CMK (cell line): ENCODE measurements at places on chromosomes 7 and 10.

GRCh38 chr7:31788445-31788844, 101.4 kb downstream of the PPP1R17 start:
- DNase-seq: no peak

DNA sequence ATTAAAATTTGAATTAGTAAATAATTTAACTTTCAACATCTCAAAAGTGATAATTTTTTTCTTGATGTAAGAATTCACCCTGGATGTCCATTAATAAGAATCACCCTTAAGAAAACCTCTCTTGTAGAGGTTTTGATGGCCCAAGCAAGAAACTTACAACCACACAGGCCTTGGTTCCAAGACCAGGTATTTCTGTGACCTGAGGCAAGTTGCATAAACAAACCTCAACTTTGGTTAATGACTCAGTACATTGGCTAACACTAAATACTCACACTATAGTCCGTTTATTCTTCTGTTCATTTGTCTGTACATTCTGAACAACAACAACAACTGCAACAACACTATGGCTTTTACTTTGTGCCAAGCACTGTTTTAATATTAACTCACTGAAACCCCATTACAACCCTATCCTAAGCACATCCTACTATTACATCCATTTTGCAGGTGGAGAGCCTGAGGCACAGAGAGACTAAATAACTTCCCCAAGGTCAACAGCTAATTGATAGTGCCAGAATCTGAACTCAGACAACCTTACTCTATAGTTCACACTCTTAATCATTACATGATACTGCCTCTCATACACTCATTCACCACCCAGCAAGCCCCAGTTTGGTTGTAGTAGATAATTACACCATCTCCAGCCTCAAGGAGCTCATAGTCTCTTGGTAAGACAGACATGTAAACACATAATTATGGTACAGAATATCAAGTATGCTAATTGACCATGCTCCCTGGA, 6.6 kb downstream of the ANK3 start:
- no peak for DNase-seq

DNA sequence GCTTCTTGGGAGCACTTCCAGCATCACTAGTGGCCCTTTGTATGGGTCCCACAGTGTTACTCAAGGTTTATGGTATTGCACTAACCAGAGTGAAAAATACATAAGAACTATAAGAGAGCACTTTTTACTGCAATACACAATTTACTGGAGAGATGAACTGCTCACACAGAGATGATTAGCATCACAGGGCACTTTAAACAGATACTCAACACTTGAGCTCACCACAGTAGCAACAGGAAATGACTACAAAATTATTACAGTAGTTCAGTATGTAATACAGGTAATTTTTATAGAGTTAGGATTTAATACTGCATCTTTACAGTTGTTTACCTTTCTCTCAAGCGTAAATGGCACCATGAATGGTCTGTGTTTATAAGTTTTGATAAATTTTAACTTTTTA, 68.2 kb upstream of the CDK1 start:
- no peak for DNase-seq

DNA sequence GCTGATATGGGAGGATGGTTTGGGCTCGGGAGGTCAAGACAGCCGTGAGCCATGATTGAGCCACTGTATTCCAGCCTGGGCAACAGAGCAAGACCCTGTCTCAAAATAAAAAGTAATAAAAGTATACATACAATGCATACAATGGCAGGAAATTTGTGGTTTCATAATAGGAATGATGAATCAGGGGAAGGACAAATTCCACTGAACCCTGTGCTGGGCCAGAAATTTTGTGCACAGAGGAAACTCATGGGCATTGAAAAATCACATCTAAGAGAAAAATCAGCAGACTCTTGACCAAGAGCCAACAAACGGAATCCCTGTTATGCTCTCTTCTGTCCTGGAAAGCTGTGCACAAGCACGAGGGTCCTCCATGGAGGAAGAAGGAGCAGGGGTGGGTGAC, 35.1 kb downstream of the SEM1 start:
- no peak for DNase-seq

DNA sequence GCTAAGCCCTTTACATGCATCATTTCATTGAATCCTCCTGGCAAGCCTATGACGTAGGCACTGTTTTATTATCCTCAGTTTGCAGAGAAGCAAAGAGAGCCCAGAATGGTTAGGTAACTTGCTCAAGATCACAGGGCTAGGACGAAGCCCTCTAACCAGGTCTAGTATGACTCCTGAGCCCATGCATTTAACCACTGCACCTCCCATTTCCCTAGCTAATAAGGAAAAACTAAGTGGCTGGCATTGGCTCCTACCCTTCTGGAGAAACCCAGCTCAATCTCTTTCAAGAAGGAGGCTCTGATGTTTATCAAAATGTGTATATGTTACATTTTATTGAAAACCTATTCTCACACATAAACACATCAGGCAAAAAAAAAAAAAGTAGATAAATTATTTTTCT, 19.8 kb downstream of the MYOF start:
- no peak for DNase-seq

DNA sequence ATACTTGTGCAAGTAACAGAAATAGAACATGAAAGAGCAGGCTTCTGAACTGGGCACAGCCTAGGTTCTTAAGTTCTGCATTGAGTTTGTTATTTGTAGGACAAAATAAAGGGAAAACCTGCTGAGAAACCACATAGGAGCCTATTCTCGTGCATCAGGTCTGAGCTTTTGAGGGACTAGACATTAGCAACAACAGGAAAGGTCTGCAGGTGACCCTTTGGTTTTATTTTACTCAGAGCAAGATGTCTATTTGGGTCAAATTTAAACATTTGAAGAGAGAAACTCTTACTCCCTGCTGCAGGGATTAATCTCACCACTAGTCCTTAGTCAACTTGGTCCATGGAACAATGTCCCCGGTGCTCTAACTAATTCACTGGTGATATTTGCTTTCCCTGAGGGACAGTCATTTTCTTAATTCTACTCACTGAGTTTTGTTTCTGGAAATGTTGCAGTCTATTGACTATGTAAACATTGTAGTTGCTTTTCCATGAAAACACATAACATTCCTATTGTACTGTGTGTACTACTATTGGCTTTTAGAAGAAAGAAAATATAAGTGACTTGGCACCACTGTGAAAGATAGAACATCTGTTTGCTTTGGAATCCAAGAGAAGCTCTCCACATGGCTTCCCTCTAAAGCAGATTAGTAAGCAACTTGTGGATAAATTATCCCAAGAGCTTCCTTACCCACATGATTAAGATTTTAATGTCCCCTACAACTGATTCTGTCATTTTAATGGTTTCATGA, 108.2 kb downstream of the CHRM2 start:
- no peak for DNase-seq

- peak; percentile 94 for DNase-seq
Observed at GRCh38 chr10:72297281-72297804, 23.6 kb downstream of the DDIT4 start.

GRCh38 chr10:82922755-82923154, 1047.8 kb downstream of the NRG3 start:
- no peak for DNase-seq

GRCh38 chr7:7335215-7335614, 152.9 kb downstream of the C1GALT1 start:
- DNase-seq: no peak

- peak; percentile 32 for DNase-seq
Observed at GRCh38 chr7:53596230-53596629, 560.8 kb downstream of the POM121L12 start.

DNA sequence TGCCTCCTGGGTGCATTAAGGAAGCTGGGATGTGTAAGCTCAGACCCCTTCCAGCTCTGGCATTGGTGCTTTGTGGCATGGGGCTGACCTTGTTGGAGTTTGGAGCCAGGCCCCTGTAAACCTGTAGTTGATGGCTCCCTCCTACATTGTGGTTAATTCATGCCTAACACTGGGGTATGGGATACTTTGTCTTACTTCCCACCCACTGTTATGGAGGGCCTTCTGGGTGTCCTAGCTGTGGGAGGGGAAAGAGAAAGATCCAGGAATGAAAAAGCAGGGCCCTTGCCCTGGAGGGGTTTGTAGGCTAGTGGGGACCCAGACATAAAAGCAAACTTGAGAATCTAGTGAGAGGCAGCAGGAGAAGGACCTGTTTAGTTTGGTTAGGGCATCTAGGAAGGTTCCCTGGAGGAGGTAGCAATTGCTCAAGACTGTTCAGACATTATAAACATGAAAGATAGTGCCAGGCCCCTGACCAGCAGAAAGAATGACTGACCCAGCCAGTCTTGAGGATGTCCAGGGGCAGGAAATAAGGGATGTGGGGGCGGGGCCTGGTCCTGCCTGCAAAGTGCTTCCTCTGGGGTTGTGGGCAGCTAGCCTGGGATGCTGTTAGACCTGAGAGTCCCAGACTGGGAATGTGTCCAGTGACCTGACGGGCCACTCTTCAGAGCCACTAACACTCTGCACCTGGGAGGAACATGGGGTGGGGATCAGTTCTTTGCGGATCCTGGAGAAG, 6.6 kb downstream of the ADAMTS14 start:
- DNase-seq: no peak

- DNase-seq: no peak
Observed at GRCh38 chr7:152615031-152615741, 60.8 kb downstream of the XRCC2 start.

- no peak for DNase-seq
Observed at GRCh38 chr7:155280446-155281397, 17.0 kb upstream of the INSIG1 start.

- no peak for DNase-seq
Observed at GRCh38 chr10:99760321-99760720, 22.1 kb upstream of the ABCC2 start.

- DNase-seq: no peak
Observed at GRCh38 chr7:79504607-79505389, 51.3 kb upstream of the MAGI2 start.
